Naive thymus-derived CD4-positive, alpha-beta T cell (primary cell): ENCODE measurements at places on chromosomes 6 and 20. TPM values are rescaled to one million over a fixed set of nuclear protein-coding genes. Genes with fewer than 3 reads are reported as not detected.

DNA sequence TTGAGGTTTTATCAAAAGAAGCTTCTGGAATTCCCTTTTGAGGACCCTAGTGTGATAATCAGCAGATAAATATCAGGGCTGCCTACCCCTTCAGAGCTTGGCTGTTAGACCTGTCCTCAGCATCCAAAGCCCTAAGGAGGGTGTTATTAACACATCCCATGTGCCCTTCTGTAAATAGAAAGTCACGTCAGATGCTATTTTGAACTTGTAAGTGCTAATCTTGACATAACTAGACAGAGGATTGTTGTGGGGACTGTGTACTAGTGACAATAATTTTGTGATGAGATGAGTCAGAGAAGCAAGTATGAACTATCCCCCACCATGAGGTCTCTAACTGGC is 4.9 kb upstream of the LAMA4 start:
- H3K27me3 ChIP-seq = no peaks in the 10 kb centered on the region
- H3K27ac ChIP-seq = no peak overlapping the region
- no peak overlapping the region for H3K4me3 ChIP-seq
- no peaks in the 10 kb centered on the region for H3K36me3 ChIP-seq
- no peaks in the 10 kb centered on the region for H3K4me1 ChIP-seq
- no peak for DNase-seq

DNA sequence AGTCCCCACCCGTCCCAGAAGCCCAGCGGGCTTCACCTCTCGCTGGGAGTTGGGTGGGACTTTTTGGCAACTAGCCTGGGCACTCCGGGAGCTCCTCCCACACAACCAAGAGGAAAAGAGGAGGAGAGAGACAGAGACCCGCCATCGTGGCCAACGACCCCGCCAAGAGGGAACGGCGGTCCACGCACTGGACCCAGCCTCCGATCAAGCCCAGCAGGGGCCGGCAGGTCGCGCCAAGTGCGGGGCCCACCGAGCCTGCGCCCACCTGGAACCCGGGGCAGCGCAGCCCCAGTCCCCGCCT is 3.0 kb upstream of the TMEM14C start:
- no peak for DNase-seq
- H3K4me3 ChIP-seq = peak overlapping the region; percentile 61
- peaks cover 10% of the 10 kb centered on the region for H3K4me1 ChIP-seq
- no peaks in the 10 kb centered on the region for H3K36me3 ChIP-seq

- peak within 1 kb of the TSS; percentile 92 for H3K27ac ChIP-seq
- no peaks in the 10 kb centered on the region for H3K27me3 ChIP-seq
- peak; percentile 68 for DNase-seq
Observed at GRCh38 chr6:145735356-145736165, at the start of gene EPM2A. Gene EPM2A (minus strand): TSS chr6:145735520. CDS start chr6:145735498, 22 bp downstream.

DNA sequence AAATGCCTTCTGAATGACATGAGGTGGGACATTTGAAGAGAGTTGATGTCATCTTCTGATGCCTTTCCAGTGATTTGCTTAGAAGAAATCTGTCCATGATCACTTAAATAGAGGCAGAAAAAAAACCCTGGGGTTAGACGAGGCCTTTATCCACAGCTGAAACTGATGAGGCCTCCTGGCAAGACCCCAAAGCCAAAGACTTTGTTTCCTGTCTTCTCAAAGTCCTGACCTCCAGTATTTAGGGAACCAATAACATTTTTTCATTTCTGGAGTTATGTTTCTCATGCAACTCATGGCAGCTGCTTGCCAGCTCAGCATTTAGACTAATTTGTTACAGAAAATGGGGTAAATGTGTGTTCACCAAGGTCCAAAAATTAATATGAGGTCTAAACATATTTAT is 248.0 kb upstream of the PRDM1 start:
- no peak for DNase-seq
- H3K36me3 ChIP-seq = no peaks in the 10 kb centered on the region
- no peaks in the 10 kb centered on the region for H3K4me1 ChIP-seq
- no peaks in the 10 kb centered on the region for H3K27me3 ChIP-seq
- H3K4me3 ChIP-seq = no peak overlapping the region

DNA sequence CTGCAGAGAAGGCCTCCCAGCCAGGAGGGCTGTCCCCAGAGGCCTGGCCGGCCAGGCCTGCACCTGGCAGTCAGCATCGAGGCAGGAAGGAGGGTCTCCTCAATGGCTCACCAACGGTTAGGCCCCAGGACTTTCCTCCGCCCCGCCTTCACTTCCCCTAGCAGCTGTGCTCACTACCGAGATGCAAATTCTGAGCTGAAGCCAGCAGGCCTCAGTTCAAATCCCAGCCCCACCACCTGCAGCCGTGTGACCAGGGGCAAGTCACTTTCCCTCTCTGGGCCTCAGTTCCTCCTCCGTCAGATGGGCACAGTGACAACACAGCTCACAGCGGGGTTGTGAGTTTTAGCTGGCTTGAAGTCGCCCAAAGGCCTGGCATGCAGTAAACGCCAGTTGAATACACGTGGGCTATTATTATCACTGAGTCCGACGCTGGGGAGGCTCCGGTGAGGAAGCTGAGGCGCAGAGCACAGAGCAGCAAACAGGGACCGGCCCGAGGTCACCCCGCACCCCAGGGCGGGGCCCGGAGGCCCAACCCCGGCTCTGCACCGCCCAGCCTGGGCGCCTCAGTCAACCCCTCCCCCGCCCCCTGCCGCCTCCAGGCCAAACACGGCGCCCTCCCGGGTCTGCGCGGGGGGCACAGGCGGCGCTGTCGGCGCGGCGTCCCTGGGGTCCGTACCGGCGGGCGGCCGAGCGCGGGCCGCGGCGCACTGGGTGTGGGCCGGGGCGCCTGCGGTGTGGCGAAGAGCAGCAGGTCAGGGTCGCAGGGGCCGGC is 671 bp downstream of the E2F1 start:
- H3K36me3 ChIP-seq = no peaks in the 10 kb centered on the region
- no peak for DNase-seq
- no peaks in the 10 kb centered on the region for H3K27me3 ChIP-seq
- H3K4me1 ChIP-seq = peaks cover 3% of the 10 kb centered on the region
- H3K27ac ChIP-seq = peak overlapping the region; percentile 42

GRCh38 chr6:155248008-155249001 is 15.5 kb upstream of the CLDN20 start:
- H3K36me3 ChIP-seq = no peaks in the 10 kb centered on the region
- H3K27me3 ChIP-seq = no peaks in the 10 kb centered on the region
- no peaks in the 10 kb centered on the region for H3K4me1 ChIP-seq
- no peak for DNase-seq
- no peak overlapping the region for H3K4me3 ChIP-seq

DNA sequence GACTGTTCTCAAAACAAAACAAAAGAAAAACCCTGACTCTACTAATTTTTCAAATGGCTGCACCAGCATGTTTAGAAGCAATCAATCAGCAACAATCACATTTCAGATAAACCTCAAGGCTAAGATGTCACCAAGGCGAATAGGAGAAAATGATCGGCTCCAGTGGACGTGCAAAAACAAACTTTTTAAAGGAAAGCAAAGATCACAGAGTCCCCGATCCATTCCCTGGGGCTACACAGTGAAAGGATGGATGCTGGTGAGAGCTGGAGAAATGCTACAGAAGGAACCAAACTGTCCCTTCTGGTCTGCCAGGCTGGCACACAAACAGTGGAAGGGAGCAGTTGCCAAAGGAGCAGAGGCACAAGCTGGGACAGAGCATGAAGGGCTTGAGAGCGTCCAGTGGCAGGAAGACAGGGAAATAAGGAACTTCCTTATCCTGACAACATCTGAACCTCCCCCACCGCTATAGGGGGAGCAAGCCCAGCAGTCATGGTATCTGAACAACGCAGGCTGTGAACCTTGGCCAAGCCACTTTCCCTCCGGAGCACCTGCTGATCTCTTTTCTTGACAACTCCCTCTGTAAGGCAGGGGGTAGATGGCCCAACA is 73.7 kb upstream of the HIVEP1 start:
- no peaks in the 10 kb centered on the region for H3K27me3 ChIP-seq
- DNase-seq = no peak
- H3K4me3 ChIP-seq = no peak overlapping the region
- H3K4me1 ChIP-seq = no peaks in the 10 kb centered on the region
- H3K27ac ChIP-seq = no peak overlapping the region

DNA sequence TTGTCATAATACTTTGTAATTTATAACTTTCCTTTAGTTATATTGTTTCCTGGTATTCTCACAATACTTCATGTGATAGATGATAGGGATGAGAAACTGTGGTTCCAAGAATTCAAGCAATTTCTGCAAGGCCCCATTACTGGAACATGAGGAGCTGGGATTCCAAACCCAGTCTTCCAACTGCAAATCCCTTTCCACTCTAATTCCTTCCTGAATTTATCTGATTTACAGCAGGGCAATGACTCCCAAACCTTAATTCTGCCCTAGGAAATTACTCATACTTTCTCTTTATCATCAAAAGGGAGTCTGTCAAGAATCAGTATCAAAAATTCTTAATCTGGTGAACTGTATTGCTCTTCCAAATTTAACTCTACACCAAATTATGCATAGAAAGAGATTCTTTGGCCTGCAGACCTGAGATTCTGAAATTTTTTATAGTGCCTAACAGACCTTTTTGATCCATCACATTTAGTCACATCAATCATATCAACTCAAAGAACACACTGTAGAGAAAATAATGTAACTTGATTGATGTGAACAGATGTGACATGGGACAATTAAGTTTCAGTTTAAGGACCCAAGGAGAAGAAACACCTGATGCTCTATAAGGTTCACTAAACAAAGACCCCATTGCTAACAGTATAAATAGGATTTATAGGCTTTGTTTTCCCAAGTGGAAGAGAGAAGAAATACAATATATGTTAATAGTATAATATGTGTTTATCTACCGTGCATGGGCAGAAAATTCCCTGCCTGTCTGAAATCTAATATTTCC is 41.5 kb upstream of the GJA1 start:
- H3K27me3 ChIP-seq = no peaks in the 10 kb centered on the region
- no peaks in the 10 kb centered on the region for H3K36me3 ChIP-seq

DNA sequence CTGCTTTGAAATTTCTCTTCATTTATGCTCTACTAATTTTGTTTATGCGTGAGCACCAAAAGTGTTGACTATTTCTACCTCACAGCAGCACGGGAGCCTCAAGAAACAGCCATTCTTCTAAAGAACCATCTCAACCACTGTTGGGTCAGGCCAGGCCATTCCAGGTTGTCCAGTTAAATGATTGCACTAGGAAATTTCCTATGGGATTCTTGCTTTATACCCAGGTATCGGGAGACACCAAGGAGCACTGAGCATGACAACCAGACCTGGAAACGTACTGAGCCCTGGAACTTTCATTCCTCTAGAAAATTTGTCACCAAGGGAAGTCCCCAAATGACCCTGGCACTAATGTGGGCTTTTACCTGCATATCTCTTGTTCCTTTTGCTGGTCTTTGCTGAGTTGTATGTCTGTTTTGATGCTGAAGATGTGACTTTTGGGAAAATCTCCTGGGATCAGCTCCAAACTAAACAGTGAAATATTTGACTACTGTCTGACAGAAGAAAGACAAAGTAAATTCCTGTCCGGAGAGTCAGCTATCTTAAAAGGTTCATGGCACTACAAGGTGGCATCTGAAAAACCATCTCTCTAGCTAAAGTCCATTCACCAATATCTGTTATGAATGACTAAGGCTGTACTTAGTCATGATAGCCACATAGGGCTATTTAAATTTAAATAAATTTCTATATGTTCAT is 70.5 kb downstream of the SNAP25 start:
- no peak for DNase-seq
- H3K36me3 ChIP-seq = no peaks in the 10 kb centered on the region
- H3K4me1 ChIP-seq = no peaks in the 10 kb centered on the region
- no peak overlapping the region for H3K4me3 ChIP-seq

DNA sequence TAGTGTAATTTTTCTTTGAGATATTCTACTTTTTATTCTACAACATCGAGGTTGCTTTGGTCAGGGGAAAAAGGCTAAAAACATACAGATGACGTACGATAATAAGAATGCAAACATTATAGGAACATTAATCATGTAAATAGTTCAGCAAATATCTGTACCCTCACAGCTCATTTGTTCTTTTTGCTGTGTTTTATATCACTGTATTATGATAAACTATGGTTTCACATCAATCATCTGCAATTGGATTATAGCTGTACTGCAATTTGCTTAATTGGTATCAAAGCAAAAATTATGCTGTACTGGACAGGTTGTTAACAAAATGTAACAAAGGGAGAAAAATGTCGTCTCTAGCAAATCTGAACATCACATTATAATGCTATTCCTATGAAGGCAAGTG is 597.1 kb downstream of the EPHA7 start:
- H3K36me3 ChIP-seq = no peaks in the 10 kb centered on the region
- H3K27me3 ChIP-seq = no peaks in the 10 kb centered on the region
- no peak overlapping the region for H3K27ac ChIP-seq
- H3K4me1 ChIP-seq = no peaks in the 10 kb centered on the region

The CCN2 gene
- not detected for total RNA-seq

The INSM1 gene
- 0.38 and 0.53 TPM in 2 replicates for total RNA-seq

The HCRTR2 gene
- total RNA-seq = not detected

The MRS2 gene
- 6.7 TPM for total RNA-seq
